Frontal cortex (tissue), 4 donors: ENCODE measurements at places on chromosomes 13 and 19. TPM values are rescaled to one million over a fixed set of nuclear protein-coding genes. Genes with fewer than 3 reads are reported as not detected.

The ZNF221 gene
- total RNA-seq: 15.9 TPM

GRCh38 chr19:47514151-47514868 lies 553 bp downstream of the NAPA start:
- no peak for DNase-seq

DNA sequence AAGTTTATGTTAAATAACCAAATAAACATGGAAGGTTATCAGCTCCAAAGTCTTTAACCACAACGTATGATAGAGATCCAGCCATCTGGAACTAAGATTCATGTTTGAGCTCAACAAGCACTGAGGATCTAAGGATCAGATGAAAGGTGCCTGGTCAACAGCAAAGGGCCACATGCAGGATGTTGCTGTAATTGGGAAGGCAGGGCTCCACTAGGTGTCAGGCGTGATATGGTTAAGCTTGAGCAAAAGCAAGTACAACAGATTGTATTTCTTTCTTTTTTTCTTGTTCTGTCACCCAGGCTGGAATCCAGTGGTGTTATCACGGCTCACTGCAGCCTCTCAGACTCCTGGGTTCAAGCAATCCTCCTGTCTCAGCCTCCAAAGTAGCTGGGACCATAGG lies 12.0 kb downstream of the EBPL start:
- DNase-seq: no peak

The TMEM221 gene
- 0.82 TPM for total RNA-seq

The KCTD12 gene
- 124 TPM for total RNA-seq

DNA sequence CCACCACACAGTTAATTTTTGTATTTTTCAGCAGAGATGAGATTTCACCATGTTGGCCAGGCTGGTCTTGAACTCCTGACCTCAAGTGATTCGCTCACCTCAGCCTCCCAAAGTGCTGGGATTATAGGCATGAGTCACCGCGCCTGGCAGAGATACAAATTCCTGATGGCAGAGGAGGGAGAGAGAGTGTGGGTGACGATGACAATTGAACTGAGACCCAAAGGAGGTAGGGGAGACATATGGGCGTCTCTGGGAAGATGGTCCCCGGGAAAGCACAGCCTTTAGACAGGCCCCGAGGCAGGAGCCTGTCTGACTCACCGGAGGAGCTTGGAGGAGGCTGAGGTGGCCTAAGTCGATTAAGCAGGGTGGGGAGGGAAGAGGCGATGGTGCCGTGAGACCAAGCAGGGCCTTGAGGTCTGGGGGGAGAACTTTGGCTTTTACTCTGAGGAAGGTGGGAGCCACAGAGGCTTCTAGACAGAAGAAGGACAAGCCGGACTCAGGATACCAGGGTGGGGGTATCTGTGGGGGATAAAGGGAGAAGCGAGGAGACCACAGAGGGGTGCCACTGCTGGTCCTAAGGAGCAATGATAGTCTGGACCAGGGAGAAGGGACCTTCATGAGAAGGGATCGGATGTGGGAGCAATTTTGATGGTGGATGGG lies 38.2 kb downstream of the ARRDC2 start:
- DNase-seq: no peak

DNA sequence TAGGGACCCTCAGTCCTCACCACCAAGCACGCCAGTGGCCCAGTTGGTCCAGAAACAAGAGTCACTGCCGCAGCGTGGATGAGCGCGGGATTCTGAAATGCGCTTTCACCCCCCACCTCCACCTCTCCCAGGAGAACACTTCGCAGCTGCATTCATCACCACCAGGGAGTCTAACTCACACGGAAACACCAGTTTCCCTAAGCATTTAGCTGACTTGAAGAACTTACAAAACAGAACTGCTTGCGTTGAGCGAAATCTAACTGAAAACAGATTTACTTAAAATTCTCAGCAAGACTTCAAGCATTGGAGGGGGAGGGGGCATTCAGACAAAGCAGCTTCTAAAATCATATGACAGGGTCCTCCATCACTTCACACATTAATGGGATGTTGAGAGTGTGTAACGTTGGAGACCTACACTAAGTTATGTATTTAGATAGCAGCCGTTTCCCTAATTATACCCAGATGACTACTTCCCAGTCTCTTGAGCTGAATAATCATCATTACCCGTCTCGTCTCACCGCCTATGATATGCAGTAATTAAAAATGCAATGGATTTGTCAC lies 258.2 kb upstream of the IRS2 start:
- no peak for DNase-seq

The APOE gene
- 77.0 TPM for total RNA-seq

The DNASE2 gene
- 3.3 TPM for total RNA-seq

DNA sequence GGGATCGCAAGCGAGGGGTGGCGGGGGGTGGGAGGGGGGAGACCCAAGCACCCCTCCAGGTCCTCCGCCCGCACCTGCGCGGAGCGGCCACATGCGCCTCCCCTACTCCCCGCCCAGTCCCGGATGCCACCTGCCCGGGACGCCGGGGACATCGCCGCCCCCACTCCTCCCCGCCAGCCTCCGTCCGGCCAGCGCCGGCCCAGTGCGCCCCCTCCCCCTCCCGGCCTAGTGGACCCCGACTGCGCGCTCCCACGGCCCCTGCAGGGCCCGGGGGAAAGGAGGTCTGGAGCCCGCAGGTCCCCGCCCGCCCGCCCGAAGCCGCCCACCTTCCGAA lies 263 bp downstream of the RHPN2 start:
- no peak for DNase-seq

DNA sequence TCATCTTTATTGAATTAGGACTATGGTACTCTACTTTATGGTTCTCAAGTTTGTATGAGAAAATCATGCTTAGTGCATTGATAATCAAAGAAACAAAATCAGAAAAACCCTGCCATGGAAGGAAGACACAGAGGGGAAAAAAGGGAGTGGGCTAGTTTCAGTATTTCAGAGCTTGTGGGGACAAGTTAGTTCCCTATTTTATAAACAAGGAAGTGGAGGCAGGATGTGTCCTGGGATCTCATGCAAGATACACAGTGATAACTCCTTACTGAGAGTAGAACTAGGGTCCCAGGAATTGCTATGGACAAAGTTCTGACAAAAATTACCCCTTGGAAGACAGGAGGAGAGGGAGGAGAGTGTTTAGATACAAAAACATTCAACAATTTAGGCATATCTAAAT lies 1277.3 kb downstream of the UQCRFS1 start:
- no peak for DNase-seq

The FCER2 gene
- not detected for total RNA-seq

DNA sequence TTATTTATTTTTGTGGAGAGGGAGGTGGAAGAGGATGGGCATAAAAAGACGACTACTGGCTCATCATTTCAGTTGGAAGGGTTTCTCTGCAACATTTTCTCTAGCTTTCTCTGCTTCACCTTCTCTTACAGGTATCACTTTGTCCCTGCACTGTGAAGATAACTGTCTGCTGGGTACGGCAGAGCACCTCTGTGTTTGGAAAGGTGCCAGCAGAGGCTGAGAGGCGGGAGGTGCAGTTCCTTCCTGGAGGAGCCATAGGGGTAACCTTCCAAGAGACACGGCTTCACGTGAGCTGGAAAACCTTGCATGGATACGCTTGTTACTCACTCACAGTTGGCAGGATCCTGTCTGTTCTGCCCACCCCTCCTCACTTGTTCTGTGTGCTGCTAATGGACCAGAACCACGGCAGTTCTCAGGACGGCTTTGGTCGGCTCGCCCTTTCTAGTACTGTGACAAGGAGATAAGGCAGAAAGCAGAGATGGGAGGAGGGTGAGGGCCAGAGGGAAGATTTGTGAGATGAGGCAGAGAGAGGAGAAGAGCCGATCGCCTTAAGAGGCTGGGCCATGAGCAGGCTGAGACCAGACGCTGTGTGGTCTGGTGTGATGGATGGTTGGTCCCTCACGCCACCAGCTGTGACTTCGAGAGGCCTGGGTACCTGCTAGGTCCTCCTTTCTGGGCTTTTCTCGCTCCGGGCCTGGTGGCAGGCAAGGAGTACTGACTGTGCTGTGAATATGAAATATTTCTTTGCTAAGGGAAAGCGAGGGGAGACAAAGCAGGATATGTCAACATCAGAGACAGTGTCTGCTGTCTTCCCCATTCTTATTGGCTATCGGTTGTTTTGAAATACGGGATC lies 66.8 kb downstream of the MRPL57 start:
- DNase-seq: no peak

The PSG1 gene
- not detected for total RNA-seq

DNA sequence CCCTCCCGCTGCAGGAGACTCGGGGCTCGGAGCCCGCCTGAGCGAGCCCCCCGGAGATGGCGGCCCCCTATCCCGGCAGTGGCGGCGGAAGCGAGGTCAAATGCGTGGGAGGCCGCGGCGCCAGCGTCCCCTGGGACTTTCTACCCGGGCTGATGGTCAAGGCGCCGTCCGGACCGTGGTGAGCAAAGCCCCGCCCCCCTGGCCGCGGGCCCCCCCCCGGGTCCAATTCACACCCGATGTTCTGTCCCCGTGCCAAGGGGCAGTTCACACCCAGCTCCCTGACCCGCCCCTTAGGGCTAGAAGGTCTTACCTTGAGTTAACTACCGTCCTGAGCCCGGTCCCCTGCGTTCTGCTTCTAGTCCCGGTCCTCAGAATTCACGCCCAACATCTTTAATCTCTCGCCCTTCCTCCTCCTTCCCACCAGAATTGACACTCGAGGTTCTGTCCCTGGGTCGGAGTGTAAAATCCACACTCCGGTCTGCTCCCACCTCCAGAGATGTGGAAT lies 1.4 kb downstream of the NPAS1 start:
- DNase-seq: no peak

GRCh38 chr13:97932647-97933046 lies 20.8 kb upstream of the IPO5 start:
- no peak for DNase-seq

GRCh38 chr19:35248310-35249145 lies at the start of gene LSR:
TSS of gene LSR (plus strand) at chr19:35249002. CDS start at chr19:35249023, 21 bp downstream.
- no peak for DNase-seq

The ZNF681 gene
- total RNA-seq: 21.6 TPM

GRCh38 chr19:495402-496111 lies 729 bp upstream of the MADCAM1 start:
- no peak for DNase-seq

The SHISA7 gene
- total RNA-seq: 4.5 TPM

The GRIN2D gene
- total RNA-seq: 2.9 TPM

- no peak for DNase-seq
Measured at GRCh38 chr13:84730376-84730775, 848.1 kb upstream of the SLITRK1 start.

The VAV1 gene
- total RNA-seq: 0.82 TPM

GRCh38 chr19:39385629-39386411 lies 5.1 kb downstream of the PAF1 start:
- no peak for DNase-seq

GRCh38 chr13:53200075-53200474 lies 171.5 kb downstream of the OLFM4 start:
- no peak for DNase-seq

DNA sequence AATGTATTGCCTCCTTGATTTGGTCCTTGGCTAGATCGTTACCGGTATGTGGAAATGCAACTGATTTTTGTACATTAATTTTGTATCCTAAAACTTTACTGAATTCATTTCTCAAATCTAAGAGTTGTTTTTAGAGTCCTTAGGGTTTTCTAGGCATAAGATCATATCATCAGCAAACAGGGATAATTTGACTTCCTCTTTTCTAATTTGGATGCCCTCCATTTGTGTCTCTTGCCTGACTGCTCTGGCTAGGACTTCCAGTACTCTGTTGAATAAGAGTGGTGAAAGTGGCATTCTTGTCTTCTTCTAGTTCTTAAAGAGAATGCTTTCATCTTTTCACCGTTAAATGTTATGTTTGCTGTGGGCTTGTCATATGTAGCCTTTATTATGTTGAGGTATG lies 12.0 kb upstream of the CYP2A13 start:
- DNase-seq: no peak

GRCh38 chr13:104872153-104872552 lies 1663.3 kb downstream of the EFNB2 start:
- DNase-seq: no peak

DNA sequence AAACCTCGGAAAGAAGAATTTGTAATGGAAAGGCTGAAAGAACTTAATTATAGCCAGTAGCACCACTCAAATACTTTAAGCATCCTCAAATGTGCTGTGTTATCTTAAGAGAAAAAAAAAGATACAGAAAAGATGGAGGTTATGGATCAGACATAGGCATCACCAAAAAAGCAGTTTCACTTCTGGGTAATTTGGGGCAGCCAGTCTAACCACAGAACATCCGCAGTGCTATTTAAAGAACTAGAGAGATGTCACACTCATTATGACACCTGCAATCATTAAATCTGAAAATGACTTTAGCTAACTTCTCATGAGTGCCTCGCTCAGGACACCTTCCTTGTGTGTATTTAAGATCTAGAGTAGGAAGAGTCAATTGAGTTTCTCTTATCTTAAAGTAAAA lies 211.8 kb downstream of the RBM26 start:
- no peak for DNase-seq

DNA sequence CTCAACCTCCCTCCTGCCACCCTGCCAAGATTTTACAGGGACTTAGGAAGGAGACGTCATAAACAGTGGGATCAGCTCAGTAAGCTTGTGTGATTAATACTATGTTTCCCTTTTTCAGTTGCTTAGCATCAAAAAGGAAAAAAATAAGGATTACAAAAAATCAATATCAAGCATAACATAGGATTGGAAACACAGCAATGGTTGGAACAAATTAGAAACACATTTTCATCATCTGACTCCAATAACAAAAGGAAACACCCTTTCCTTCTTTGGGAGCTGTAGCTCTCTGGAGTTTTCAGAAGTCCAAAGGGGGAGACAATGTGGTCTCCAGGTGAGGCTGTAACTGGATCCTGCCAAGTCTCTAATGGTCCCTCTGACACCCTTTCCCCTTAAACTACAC lies 233.4 kb downstream of the B3GLCT start:
- DNase-seq: no peak

DNA sequence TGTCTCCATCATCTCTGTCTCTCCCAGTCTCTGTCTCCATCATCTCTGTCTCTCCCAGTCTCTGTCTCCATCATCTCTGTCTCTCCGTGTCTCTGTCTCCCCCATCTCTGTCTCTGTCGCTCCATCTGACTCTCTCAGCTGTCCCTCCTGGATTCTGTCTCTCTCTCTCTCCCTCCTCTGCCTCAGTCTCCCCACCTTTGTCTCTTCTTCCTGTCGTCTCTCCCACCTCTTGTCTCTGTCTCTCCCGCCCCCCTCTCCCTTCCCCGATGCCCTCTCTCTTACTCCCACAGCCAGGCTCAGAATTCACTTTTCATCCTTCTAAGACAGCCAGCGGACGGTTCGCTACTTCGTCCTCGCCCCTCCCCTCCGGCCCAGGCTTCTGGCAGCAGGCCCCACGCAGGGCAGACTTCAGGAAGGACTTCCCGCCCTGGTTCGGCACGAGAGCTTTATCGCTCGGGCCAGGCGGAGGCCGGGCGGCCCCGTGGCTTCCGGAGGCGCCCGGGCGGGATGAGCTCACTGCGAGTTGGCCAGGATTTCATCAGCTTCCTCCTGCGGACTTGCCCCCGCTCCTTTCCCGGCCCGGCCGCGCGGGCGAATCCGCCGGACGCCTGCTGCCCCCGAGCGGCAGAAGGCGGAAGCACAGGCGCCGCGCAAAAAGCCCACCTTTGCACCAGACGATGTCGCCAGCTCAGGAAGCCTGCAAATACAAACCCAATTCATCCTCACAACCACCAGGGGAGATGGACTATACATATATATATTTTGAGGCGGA lies 12.4 kb upstream of the CCDC9 start:
- DNase-seq: peak; percentile 86

- DNase-seq: no peak
Measured at GRCh38 chr13:47017476-47017875, 120.6 kb upstream of the HTR2A start.

GRCh38 chr19:3556978-3557460 lies 367 bp downstream of the MFSD12 start:
- no peak for DNase-seq

The CA11 gene
- total RNA-seq: 12.6 TPM
